Stimulated activated CD8-positive, alpha-beta memory T cell treated with anti-CD3 and anti-CD28 coated beads, Interleukin-7, amount 100 ng/mL, for 1 hour (primary cell): ENCODE measurements at places on chromosomes 5 and 9.

DNA sequence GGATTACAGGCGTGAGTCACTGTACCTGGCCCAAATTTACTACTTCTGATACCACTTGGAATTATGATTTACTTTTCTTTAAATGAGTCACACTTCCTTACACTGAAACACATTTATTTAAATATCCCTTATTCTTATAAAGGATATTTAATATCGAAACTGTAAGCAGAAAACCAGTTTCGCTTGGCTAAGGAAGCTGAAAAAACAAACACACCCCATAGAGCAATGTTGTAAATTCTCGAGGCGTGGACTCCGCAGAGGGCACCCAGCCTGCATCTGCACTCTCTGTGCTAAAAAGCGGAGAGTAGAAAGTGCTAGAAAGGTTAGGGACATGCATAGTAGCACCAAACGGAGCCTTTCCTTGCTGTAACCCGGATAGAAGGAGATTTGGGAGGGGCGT lies 86.5 kb downstream of the HMCN2 start:
- no peak for DNase-seq

- no peak for DNase-seq
Measured at GRCh38 chr5:109911731-109912130, 222.0 kb downstream of the MAN2A1 start.

DNA sequence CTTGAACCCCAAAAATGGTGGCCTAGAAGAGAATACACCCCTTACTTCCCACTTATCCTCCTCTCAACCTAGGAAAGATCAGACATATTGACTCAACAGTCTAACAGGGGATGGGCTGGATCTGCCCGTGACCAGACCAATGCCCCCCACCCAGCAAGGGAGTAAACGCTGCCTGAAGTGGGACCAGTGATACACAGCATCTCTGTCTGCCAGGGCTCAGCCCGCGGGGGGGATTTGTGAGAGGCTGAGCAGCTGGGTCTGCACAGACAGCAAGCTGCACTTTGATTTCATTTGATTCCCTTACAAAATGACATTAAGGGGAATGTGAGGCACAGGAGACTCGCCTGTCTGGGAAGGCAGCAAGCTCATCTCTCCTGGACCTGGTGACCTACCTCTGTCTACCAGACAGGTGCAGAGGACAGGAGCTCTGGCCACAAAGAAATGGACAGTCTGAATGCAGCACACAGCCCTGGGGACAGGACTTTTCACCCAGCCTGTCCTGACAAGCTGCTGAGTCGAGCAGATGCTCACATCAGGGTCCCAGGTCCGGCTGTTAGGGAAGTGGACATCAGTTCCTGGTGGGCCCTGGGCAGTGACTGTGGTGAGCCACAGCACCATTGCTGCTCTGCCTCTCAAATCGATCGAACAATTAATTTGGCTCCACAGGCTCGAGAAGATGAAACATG lies 79.9 kb downstream of the RGS3 start:
- no peak for DNase-seq

- DNase-seq = no peak
Measured at GRCh38 chr5:16713386-16713928, 96.7 kb upstream of the RETREG1 start.

DNA sequence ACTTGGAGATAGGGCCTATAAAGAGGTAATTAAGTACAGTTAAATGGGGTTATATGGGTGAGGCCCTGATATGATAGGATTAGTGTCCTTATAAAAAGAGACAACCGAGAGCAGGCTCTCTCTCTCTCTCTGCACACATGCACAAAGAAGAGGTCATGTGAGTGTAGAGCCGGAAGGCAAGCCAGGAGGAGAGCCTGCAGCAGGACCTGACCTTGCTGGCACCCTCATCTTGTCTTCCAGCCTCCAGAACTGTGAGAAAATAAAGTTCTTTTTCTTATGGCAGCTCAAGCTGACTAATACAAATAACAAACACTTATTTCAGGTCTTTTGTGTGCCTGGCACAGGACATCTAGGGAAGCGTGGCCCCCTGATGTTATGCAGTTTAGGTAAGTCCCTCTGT lies 62.1 kb downstream of the ARHGAP26 start:
- DNase-seq = no peak

GRCh38 chr5:132501961-132502931 lies 11.7 kb upstream of the IRF1 start:
- DNase-seq = no peak

DNA sequence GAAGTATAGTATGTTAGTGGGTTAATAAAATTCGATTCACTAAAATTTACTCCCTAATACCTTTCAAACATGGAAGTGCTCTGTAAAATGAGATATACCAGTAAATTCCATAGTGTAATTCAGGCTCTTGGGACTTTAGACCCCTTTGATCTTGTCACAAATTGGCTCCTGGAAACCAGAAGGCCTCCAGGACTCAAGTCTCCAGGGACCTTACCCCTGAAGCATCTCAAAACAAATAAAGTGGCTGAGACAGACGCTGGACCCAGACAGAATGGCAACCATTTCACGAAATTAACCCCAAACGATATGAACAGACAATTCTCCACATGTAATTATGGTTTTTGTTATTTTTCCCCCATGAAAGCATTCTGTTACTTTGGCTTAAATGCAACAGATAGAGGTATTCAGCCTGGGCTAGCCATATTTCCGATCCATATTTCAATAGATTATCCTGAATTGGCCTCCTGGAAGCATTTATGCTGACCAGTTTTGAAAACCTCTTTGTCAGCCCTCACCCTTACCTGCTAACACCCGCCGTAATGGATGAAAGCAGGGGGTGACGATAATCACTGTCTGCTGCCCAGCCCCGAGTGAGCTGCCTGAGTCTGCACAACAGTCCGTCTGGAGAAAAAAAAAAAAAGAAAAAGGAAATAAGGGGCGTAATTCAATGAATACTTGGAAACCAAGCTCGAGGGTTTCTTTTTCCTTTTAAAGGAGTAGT lies 34.1 kb upstream of the EFNA5 start:
- no peak for DNase-seq

- DNase-seq = no peak
Measured at GRCh38 chr5:165309446-165309845, 1804.0 kb downstream of the MAT2B start.

GRCh38 chr9:131886826-131887225 lies 146.9 kb upstream of the RAPGEF1 start:
- no peak for DNase-seq

DNA sequence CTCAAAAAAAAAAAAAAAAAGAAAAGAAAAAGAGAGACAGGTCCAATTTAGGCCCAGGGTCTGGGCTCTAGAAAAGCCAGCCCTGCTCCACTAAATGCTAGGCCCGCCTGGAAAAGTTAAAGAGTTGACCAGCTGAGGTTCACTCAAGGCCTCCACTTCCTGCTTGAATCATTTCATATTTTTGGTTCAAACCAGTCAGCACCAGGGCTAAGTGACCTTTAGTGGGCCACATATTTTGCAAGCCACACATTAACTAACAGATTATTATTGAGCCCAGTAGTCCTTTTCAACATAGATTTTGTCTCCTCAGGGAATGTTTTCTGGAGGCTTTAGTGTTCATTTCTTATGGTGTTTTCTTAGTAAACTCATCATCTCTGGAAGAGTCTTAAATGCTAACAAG lies 156.6 kb downstream of the TLR4 start:
- no peak for DNase-seq

DNA sequence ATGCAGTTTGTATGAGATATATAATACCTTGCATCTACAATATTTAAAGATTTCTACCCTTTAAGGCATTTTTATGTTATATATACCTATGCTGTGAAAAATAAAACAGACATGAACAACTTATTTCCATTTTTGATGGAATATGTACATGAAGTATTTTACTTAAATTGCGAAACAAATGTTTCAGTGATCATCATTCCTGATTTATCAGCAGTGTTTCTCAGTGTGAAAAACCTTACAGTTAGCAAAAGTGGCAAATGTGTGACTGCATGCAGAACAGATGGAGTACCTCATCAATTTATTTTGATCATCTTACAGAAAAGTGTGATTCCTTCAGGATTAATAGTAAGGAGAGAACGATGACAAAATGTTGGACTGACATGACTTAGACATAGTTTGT lies 43.1 kb downstream of the PRR16 start:
- DNase-seq = no peak

- DNase-seq = no peak
Measured at GRCh38 chr5:160448886-160449285, 27.2 kb downstream of the PTTG1 start.

GRCh38 chr5:41334758-41335157 lies 121.4 kb upstream of the C6 start:
- no peak for DNase-seq

GRCh38 chr5:115723220-115723619 lies 93.2 kb downstream of the CDO1 start:
- no peak for DNase-seq

- DNase-seq = no peak
Measured at GRCh38 chr9:97694769-97695168, 2.4 kb downstream of the XPA start.

GRCh38 chr5:31937226-31937625 lies 236.9 kb downstream of the GOLPH3 start:
- DNase-seq = no peak

DNA sequence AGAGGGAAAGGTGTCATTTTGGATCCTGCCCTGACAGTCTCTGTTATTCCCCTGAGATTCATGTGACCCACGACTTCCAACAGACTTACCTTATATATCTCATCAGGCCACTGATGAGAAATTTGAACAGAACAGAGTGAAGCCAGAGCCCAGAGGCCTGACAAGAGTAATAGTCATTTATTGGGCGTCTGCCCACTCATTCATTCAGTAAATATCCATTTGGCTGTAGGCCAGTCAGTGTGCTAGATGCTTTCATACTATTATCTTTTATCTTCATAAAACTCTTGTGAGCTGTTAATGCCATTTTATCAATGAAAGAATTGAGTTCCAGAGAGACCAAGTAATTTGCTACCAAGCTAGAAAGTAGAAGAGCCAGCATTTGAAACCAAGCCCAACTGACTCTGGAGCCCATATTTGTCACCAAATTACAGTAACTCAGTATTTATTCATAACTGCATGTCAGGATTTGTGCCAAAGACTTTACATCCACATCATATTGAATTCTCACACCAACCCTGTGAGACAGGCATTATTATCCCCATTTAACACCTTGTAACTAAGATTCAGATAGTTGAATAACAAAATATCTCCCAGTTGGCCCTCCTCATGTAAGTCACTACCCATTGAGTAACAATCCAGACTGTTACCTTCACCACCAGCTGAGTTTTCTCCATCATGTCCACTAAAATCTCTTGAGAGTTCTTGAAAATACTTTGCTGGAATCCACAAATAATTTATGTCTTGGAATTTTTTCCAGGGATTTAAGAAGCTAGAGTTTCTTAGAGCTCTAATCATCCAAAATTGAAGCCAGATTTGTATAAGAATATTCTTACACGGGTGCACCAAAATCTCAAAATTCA lies 2.5 kb downstream of the PTPDC1 start:
- no peak for DNase-seq

GRCh38 chr5:104189031-104189430 lies 626.4 kb upstream of the NUDT12 start:
- no peak for DNase-seq

DNA sequence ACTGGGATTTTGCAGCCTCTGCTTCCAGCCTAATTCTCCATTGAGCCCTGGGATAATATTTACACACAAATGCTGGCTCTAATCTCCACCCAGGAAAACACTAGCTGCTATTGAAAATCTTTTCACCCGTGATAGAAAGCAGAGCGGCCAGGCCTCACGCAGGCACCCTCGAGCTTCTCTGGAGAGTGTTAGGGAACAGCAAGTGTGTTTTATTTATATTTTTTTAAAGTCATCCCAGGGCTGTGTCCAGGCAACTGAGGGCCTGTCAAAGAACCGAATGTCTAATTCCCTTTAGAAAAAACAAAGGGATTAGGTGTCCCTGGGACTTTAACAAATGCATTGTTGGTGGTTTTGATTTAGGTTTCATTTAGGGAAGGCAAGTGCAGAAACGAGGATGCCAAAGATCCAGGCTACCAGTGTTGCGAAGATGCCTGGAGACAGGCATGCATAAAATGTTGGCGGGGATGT lies 51.2 kb upstream of the SPRY4 start:
- DNase-seq = no peak

- no peak for DNase-seq
Measured at GRCh38 chr5:98713027-98713426, 60.4 kb upstream of the RGMB start.

- DNase-seq = no peak
Measured at GRCh38 chr9:118693645-118694044, 675.6 kb downstream of the BRINP1 start.

- no peak for DNase-seq
Measured at GRCh38 chr9:93630806-93631411, 54.5 kb downstream of the PHF2 start.
